ENCODE measurements at places on chromosomes 11 and 22.

- no peak for DNase-seq
Measured at GRCh38 chr11:21631991-21632390, 560.9 kb upstream of the ANO5 start.

DNA sequence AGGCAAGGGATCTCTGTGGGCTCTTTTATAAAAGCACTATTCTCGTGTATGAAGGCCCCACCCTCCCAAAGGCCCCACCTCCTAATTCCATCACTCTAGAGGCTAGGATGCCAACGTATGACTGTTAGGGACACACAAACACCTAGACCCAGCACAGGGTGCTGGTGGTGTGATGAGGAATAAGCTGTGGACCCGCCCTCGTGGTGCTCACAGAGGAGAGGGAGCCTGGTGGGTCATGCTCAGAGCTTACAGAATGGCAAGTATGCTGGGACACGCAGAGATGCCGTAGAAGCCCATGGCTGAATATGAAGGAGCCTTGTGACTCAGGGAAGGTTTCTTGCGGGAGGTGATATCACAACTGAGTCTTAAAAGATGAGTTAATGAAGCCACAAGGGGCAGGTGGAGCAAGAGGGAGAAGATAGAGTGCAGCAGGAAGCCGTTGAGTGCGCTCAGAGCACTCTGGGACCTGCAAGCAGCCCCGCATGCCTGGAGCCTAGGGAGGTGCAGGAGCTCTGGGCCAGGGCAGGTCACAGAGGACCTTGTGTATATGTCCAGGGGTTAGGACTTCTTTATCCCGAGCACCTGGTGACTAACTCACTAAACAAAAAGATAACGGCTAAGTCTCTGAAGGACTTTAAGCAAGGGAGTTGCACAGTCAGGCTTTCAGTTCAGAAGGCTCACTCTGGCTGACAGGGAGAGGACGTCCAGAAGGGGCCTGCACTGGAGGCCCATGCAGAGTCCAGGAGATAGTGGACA is 160.9 kb downstream of the TRIM29 start:
- DNase-seq = no peak

GRCh38 chr11:120869516-120870011 is 154.3 kb upstream of the TBCEL start:
- DNase-seq = no peak

- no peak for DNase-seq
Measured at GRCh38 chr11:86046116-86046515, 22.8 kb downstream of the PICALM start.

GRCh38 chr11:134293119-134294113 is 17.2 kb downstream of the GLB1L3 start:
- DNase-seq = no peak

DNA sequence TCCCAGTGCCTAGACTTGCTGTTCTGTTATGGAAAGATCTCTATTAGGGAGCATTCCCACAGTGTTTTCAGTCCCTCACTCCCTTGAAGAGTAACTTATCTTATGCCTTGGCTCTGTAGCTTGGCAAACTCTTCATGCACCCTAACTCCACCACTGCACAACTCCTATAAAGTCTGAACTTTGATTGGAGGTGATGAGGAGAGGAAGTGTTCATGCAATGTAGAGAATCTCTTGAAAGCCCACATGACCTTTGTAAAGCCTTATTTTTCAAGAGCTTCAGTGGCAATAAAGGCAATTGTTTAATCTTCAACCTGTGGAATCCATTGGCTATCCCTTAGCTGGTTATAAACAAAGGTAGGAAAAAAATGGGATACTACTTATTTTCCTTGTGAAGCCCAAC is 176.2 kb downstream of the ETS1 start:
- DNase-seq = no peak

DNA sequence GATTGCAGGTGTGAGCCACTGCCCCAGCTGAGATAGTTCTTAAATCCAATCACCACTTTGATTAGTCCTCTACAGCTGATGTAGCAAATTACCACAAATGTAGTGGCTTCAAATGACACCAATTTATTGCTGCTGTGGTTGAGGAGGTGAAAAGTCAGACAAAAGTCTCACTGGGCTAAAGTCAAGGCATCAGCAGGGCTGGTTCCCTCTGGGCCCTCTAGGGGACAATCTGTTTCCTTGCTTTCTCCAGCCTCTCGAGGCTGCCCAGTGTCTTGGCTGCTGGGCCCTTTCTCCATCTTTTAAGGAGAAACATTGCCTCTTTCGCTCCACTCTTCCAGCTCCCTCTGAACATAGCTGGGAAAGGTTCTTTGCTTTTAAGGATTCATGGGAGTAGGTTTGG is 50.5 kb upstream of the SHANK2 start:
- no peak for DNase-seq

- no peak for DNase-seq
Measured at GRCh38 chr11:62545437-62546243, 966 bp downstream of the AHNAK start.

DNA sequence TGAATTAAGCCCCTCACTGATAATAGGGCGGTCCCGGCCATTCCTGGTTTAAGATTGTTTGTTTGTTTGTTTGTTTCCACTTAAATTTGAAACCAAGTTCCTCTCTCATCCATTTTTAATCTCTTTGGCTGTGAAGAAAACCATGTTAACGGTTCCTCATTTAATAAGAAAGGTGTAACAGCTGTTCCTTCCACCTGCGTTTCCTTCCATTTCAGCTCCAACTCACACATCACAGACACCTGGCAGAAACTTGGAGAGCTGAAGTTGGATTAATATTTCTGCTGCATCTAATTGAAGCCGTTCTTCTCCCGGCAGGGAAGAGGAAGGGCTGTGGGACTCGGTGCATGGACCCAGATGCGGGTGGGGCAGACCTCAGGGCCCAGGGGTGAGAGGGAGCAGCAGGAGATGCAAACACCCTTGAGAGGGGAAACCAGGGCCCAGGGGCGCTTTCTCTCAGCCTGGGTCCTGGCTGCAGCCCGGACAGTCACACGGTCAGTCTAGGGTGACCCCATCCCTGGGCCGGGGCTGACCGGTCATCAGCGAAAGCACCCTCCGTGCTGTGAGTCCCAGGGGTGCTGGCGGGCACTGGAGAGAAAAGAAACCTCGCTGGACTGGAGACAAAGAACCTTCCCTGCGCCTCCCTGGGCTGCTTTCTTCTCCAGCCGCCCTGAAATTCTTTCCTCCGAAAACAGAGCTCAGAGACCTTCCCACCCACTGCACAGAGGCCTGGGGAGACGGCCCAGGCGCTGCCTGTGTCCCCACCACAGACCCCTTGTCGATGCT is 242.0 kb downstream of the BRD1 start:
- DNase-seq = no peak

- DNase-seq = no peak
Measured at GRCh38 chr11:69637941-69638871, 2.8 kb upstream of the CCND1 start.

- no peak for DNase-seq
Measured at GRCh38 chr11:46845440-46845739, 690 bp downstream of the CKAP5 start.

DNA sequence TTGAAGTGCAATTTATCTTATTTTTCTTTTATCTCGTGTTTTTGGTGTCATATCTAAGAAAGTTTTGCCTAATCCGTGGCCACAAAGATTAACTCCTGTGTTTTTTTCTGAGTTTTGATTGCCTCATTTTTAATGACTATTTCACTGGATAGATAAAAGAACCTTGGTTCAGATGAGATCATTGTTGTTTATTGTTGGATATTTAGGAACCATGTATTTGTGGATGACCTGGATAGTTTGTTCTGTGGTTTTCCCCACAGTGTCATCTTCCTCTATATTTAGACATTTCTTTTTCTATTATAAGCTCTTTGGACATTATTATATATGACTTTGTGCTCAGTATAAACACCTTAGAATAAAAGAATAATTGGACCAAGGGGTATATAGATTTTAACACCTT is 37.2 kb downstream of the PPP6R3 start:
- DNase-seq = no peak

GRCh38 chr22:38719196-38719595 is 13.5 kb downstream of the GTPBP1 start:
- no peak for DNase-seq

DNA sequence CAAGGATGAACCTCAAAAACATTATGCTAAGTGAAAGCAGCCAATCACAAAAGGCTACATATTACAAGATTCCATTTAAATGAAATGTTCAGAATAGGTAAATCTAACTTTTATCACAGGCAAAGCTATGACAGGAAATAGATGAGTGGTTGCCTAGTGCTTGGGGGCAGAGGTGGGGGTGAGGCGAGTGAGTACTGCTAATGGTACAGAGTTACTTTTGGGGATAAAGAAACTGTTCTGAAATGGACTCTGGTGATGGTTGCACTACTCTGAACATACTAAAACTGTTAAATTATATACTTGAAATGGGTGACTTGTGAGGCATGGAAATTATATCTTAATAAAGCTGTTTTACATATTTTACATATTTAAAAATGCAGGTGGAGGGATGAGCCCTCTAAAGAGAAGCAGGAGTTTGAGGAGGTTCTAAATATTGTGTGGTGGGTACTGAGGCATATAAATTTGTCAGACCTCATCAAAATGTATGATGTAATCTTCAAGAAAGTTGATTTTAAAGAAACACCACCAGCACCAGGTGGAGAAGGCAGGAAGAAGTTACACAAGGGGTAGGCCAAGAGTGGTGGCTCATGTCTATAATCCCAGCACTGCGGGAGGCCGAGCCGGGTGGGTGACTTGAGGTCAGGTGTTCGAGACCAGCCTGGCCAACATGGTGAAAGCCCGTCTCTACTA is 3.6 kb downstream of the SLC43A1 start:
- no peak for DNase-seq

- no peak for DNase-seq
Measured at GRCh38 chr22:28883917-28884746, 760 bp downstream of the ZNRF3 start.

DNA sequence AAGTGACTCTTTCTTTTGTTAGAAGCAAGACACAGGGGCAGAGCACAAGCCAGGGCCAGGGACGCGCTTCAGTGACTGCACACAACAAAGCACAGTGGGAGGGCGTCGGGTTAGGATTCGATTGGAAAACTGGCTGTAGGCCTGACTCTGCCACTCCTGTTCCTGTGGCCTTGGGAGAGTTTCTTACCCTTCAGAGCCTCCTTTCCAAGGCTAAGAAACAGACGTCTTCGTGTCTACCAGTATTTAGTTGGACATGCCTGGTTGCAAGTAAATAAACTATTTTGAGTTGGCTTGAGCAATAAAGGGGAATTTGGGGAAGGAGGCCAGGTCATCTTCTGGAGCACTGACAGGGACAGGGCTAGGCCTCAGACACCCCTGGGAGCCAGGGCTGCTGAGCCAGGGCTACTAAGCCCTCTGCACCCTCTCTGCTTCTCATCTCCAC is 549.1 kb downstream of the INSC start:
- DNase-seq = no peak

DNA sequence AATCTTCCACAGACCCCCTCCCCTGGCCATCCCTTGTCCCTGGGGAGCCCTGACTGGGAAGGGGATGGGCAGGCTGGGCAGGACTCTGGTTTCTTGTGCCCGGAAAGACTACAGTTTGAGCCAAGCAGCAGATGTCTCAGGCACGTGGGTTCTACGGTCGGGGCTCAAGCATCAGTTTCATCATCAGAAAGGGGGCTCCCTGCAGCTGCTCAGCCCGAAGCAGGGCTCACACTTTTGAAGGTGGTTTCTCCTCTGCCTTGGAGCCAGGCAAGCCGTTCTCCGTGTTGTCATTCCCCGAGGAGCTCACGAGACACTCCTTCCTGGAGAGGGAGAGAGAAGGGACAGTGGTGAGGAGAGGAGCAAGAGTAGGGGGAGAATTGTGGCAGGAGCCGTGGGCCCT is 15.8 kb downstream of the SCN4B start:
- no peak for DNase-seq

GRCh38 chr22:43451371-43452050 is 39.7 kb downstream of the MPPED1 start:
- no peak for DNase-seq

DNA sequence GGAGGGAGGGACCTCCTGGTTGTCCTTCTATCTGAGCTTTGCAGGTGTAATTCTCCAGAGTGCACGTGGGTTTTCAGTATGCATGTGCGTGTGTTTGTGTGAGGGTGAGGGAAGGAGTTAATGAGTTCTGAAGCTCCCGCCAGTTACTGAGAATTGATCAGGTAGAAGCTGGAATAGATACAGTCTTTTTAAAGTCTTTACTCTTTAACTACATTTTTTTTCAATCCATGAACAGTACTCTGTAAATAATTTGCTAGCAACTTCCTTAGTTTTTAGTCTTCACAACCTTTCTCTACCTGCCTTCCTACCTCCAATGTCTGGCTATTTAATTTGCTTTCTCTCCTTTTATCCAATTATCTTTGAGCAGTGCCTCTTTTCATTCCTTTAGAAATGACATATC is 25.5 kb downstream of the ARHGAP42 start:
- DNase-seq = no peak

- DNase-seq = no peak
Measured at GRCh38 chr22:30824096-30824495, 129.4 kb downstream of the OSBP2 start.

GRCh38 chr22:37609240-37610152 is 862 bp downstream of the GGA1 start:
- no peak for DNase-seq

- no peak for DNase-seq
Measured at GRCh38 chr22:49551897-49552614, 275.6 kb downstream of the BRD1 start.

DNA sequence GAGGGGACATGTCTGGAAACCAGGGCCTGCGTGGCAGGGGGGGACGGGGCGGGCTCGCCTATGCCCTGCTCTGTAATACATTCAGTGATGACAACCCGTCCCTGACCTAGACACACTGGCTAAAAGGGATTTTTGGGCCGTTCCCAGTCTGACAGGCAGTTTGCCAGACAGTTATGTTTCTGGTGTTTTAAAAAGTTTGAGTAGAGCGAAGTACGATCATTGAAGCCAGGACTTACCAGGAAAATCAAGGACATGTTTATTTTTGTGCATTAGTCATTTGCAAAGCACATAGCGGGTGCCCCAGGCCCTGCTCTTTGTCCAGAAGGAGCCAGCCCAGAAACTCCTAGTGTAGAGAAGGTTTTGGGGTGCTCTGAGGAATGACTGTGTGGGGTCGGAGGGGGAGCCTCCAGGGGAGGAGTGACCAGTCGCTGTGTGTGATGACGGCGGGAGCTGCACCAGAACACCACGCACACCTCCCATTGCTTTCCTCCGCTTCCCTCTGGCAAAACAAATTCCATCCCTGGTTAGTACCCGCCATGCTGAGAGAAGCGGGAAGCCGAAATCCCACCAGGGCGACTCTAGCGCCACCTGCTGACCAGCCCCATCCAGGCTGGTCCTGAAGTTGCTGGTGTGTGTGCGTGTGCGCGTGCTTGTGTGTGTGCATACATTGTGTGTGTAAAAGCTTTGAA is 50.8 kb downstream of the FBLN1 start:
- DNase-seq = peak; percentile 65

DNA sequence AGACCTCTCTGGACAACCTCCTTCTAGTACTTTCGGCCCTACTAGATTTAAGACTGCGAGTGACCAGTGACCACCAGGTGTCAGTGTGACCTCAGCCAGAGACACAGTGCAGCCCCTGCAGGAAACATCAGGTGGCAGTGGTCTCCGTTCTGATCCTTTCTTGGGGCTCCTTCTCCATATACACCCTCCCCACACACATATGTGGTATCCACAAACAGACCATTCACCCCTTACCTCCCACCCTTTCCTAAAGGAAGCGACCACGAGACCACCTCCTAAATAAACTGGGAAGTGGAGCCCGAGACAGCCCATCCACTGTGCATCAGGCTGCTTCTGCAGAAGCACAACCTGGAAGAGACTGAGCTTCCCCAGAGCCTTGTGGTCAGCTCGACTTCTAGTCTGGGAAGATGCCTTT is 38.5 kb upstream of the CYP2D6 start:
- peak; percentile 49 for DNase-seq
